Aorta (tissue), 5 donors: ENCODE measurements at places on chromosomes 1 and 21. TPM values are rescaled to one million over a fixed set of nuclear protein-coding genes. Genes with fewer than 3 reads are reported as not detected.

- no peaks in the 10 kb centered on the region for H3K4me1 ChIP-seq
- no peaks in the 10 kb centered on the region for H3K27me3 ChIP-seq
- no peak overlapping the region for H3K4me3 ChIP-seq
- peaks cover 2% of the 10 kb centered on the region for H3K36me3 ChIP-seq
- no peak for DNase-seq
Observed at GRCh38 chr1:235960809-235961208, 94.1 kb upstream of the LYST start.

- no peak overlapping the region for H3K27ac ChIP-seq
- no peaks in the 10 kb centered on the region for H3K27me3 ChIP-seq
- H3K4me1 ChIP-seq: no peaks in the 10 kb centered on the region
- H3K4me3 ChIP-seq: no peak overlapping the region
- no peak for DNase-seq
Observed at GRCh38 chr1:235806123-235806522, 60.6 kb downstream of the LYST start.

- H3K27ac ChIP-seq: no peak overlapping the region
- H3K4me3 ChIP-seq: no peak overlapping the region
- H3K36me3 ChIP-seq: peaks cover 7% of the 10 kb centered on the region
- H3K4me1 ChIP-seq: peaks cover 7% of the 10 kb centered on the region
Observed at GRCh38 chr1:10105484-10105883, 72.7 kb downstream of the UBE4B start.

GRCh38 chr21:15964236-15964855, 234.6 kb downstream of the USP25 start:
- H3K27ac ChIP-seq: no peak overlapping the region
- H3K36me3 ChIP-seq: no peaks in the 10 kb centered on the region
- H3K4me1 ChIP-seq: peaks cover 1% of the 10 kb centered on the region
- DNase-seq: no peak
- no peak overlapping the region for H3K4me3 ChIP-seq

GRCh38 chr1:97314685-97315084, 593.1 kb downstream of the PTBP2 start:
- H3K27me3 ChIP-seq: no peaks in the 10 kb centered on the region
- no peak overlapping the region for H3K4me3 ChIP-seq
- no peaks in the 10 kb centered on the region for H3K4me1 ChIP-seq
- no peak for DNase-seq
- H3K27ac ChIP-seq: no peak overlapping the region
- no peaks in the 10 kb centered on the region for H3K36me3 ChIP-seq

DNA sequence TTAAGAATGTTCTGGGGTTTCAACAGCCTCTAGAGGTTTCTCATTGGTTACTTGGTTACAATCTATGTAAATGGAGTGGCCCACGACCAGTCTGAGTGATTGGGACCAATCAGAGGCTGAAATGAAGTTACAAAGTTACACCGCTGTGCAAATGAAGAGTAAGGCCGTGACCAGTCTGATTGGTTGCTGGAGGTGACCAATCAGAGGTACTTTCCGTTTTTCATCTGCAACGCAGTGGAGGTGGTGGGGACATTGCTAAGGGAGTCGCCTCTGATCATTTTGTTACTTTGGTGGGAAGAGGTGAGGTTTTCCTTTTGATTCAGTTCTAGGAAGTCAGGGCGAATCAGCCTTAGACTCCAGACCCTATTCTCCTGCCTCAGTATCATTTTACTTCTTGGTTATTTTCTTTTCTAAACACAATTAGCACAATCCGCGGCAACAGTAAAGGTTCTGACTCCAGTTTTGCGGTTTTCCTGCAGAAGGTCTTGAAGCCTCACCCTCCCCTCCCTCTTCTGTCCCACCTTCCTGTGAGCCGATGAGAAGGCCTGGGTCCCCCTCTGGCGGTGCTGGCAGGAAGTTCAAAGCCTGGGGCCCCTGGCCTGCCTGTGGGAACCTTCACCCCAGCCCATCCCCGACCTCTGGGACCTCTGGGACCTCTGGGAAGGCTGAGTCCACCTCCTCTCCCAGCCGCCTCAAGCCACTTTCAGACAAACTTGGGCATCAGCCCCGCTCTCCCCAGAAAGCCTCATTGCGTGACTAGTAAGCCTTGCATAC, 38.7 kb upstream of the TTC34 start:
- no peak overlapping the region for H3K27ac ChIP-seq
- H3K4me3 ChIP-seq: no peak overlapping the region
- H3K27me3 ChIP-seq: no peaks in the 10 kb centered on the region

- H3K27me3 ChIP-seq: no peaks in the 10 kb centered on the region
- H3K4me1 ChIP-seq: peaks cover 1% of the 10 kb centered on the region
- H3K27ac ChIP-seq: no peak overlapping the region
- no peaks in the 10 kb centered on the region for H3K36me3 ChIP-seq
- H3K4me3 ChIP-seq: no peak overlapping the region
- DNase-seq: no peak
Observed at GRCh38 chr21:17406202-17406601, 106.6 kb upstream of the CXADR start.

DNA sequence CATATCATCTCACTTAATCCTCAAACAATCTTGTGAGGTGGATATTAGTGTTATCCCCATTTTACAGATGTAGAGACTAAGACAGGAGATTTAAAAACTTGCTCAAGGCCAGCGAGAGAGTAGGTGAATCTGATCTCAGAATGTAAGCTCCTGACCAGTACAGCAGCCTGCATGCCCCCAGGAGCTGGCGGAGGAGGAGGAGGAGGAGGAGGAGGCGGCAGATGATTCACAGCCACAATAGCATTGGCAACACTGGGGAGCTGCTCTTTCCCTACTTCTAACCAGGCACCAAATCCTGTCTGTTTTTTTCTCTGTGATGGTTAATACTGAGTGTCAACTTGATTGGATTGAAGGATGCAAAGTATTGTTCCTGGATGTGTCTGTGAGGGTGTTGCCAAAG, 243.2 kb downstream of the ATG4C start:
- H3K27me3 ChIP-seq: no peaks in the 10 kb centered on the region
- no peaks in the 10 kb centered on the region for H3K36me3 ChIP-seq
- no peak for DNase-seq
- no peak overlapping the region for H3K27ac ChIP-seq
- no peak overlapping the region for H3K4me3 ChIP-seq

OLFML3 gene
- polyA plus RNA-seq: 20.4 TPM

PTGER3 gene
- polyA plus RNA-seq: 14.9 TPM

MX1 gene
- 16.9 TPM for polyA plus RNA-seq

DCST1 gene
- polyA plus RNA-seq: not detected

VWA5B1 gene
- polyA plus RNA-seq: not detected
